NCI-H524 (cell line): ENCODE measurements at places on chromosomes 1 and 21.
A peak's percentile ranks its signal among the peaks of the same experiment; 100 is the strongest.

DNA sequence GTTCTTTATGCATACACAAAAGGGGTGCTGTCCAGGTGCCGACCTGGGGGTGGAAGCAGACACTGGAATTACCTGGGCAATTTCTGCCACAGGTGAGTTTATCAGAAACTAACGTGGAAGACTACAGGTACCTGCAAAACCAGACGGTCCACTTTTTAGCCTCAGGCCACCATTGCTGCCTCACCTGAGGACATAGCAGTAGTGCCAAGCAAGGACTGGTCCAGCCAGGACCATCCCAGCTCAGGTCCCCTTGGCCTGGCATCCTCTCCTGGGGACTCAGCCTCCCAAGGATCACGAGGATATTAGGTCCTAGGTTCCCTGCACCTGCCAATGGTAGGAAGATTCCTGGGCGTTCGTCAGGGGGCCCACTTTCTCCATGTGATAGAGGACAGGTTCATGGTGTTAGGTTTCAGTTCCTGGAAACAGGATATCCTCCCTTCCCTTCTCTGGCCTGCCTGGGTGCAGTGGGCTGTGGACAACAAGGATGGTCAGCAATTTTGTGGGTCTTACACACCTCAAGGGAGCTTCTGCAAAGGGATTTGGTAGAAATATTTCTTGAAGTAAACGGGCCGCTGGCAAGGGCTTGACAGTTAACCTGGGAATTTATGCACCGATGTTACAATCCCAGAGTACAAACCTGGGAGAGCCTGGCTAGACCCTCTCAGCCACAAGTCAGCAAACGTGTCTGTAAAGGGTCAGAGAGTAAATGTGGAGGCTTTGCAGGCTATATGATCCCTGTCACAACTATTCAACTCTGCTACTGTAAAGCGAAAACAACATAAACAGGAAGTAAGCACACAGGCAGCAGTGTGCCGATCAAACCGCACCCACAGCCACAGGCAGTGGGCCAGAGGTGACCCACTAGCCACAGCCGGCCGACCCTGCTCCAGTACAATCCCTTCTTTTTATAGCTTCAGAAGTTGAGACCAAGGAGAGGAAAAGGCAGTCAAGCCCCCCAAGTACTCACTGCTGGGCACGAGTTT is 71.4 kb upstream of the RAB4A start:
- no peak for DNase-seq

GRCh38 chr1:116492358-116492811 is 78.4 kb downstream of the CD58 start:
- no peak for DNase-seq

DNA sequence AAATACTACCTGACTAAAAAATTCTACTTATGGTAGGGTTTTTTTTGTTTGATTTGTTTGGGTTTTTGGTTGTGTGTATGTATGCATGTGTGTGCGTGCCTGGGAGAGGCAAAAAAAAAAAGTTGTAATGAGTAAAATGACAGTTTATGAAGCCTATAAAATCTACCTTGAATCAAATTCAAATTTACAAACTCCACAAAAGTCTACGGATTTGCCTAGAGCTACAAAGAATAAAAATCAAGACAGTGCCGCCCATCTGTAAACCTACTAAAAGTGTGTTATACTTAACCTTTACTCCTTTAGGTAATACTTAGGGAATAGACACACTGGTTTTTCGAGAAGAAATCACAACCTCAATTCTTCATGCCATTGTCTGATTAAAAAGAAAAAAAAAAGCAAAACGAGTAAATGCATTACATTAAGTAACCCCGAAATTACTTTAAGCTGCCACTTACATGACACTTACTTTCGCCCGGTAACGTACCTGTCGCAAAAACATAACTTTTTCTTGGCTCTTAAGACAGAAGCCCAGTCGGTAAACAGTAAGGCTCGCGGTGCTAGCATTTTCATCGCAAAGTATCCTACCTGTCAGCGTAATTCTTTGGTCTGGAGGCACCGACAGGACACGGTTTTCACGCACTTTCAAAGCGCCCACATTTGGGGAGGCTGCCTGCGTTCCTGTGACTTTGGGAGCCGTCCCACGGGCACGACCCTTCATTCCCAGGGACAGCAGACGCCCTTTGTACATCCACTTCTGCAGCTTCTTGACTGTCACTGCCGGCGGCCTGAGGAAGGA is 951 bp downstream of the SYDE2 start:
- DNase-seq = no peak

GRCh38 chr1:82318265-82318664 is 517.5 kb downstream of the ADGRL2 start:
- no peak for DNase-seq

DNA sequence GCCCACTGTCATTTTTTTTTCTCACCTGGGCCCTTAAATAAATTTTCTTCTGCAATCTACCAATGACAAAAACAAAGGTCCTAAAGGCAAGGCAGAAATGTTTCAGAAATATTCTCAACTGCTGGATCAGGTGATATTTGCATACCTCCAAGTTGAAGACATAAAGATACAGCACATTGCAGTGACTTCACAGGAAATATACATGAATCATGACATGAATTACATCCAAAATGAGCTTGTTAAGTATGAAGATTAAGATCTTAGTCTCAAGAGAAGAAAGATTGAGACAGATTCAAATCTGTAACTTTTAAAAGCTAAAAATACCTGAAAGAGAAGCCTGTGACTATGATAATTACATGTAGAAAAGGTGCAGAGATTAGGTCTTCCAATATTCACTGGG is 207.8 kb downstream of the SIPA1L2 start:
- DNase-seq = no peak

- no peak for DNase-seq
Observed at GRCh38 chr1:111758373-111758772, 2.7 kb downstream of the DDX20 start.

DNA sequence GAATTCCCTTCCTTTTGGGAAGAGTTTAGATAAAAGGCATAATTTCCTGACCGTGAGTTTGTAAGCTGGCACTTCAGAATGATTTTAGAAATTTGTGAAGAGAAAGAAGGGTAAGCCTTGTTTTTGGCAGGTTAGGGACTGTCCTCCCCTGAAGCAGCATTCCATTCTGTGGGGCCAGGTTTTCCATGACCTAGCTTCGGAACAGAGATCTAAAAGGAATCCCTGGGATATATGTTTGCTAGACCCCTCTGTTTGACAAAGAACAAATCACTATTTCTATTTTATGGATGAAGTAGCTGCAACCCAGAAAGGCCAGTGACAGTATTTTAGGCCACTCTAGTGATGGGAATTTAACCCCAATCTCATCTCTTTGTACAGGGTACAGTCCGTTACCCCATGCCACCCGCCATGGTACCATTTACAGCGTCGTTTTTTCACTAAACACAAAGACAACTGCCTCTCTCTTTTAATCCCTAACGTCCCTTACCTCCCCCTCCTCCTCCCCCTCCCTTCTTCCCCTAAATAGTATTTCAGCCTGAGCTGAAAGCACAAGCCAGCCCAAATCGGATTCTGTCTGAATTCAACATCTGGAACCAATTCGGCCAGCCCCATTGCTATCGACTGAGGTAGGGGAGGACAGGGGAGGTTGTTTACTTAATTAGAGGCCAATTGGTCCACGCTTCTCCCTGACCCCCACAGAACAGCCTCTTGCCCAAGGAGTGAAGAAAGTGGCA is 23.4 kb upstream of the IKBKE start:
- DNase-seq = no peak

- no peak for DNase-seq
Observed at GRCh38 chr1:3463013-3463385, 8.5 kb downstream of the ARHGEF16 start.

GRCh38 chr21:15850645-15851044 is 120.9 kb downstream of the USP25 start:
- no peak for DNase-seq

DNA sequence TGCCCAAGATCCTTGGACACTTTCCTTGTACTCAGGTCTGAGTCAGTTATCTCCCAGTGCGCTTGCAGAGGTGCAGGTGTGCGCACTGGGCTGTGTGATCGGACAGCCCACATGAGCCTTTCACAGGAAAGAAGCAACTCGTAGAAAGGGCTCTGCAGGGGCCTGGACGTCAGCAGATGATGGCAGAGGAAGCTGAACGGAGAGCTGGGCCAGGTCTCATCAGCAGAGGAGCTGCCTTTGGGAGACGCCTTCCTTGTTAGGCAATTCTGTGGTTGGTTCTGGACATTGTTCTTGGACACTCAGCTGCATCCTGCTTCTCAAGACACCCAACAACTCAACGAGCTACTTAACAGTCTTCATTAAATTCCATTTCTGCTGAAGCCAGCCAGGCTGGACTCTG is 7.5 kb upstream of the PROK1 start:
- no peak for DNase-seq

- no peak for DNase-seq
Observed at GRCh38 chr1:71766748-71767147, 515.6 kb downstream of the NEGR1 start.

DNA sequence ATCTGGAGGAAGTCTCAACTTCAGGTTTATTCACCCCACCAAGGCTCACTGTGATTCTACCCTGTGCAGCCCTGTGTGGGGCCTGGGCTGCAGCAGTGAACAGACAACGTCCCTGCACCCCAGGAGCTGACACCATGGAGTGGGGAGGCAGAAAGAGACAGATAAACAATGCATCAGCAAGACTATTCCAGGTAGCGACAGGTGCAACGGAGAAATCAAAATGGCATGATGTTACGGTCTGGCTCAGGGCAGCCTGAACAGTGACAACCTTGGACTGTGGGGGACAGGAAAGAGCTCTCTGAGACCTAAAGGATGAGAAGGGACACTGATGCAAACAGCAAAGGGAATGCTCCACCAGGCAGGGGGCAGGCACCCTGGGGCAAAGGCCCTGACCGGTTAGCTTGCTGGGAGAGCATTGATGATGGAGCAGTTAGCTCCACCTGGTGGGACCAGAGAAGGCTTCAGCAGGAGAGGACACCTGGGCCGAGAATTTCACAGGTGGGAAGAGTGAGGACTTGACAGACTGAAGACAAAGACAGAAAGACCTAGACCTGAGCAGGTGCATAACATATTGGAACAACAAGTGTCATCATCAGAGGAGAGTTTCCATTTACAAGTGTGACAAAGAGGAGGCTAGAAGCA is 589.9 kb downstream of the MATN1 start:
- DNase-seq = no peak

GRCh38 chr1:2789164-2789985 is 12.1 kb downstream of the TTC34 start:
- no peak for DNase-seq

DNA sequence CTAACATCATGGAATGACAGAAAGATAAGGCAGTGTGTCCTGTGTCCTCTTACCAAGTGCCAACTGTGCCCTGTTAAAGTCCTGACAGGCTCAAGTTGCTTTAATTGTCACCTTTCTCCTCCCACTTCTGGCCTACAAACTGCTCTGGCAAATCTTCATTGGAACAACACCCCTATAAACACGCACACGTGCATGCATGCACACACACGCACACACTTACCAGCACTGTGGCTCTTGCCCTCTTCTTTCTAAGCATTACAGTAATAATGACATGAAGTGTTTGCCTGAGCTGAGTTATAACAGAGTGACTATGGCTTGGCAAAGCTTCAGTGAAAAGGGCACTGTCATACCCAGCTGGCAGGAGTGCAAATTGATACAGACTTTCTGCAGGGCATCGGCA is 82.3 kb upstream of the SYT6 start:
- peak; percentile 44 for DNase-seq

GRCh38 chr1:181255270-181255929 is 166.9 kb downstream of the IER5 start:
- no peak for DNase-seq

- DNase-seq = no peak
Observed at GRCh38 chr1:57553666-57554065, 129.8 kb upstream of the DAB1 start.

GRCh38 chr1:7247158-7247557 is 461.9 kb downstream of the CAMTA1 start:
- DNase-seq = no peak

DNA sequence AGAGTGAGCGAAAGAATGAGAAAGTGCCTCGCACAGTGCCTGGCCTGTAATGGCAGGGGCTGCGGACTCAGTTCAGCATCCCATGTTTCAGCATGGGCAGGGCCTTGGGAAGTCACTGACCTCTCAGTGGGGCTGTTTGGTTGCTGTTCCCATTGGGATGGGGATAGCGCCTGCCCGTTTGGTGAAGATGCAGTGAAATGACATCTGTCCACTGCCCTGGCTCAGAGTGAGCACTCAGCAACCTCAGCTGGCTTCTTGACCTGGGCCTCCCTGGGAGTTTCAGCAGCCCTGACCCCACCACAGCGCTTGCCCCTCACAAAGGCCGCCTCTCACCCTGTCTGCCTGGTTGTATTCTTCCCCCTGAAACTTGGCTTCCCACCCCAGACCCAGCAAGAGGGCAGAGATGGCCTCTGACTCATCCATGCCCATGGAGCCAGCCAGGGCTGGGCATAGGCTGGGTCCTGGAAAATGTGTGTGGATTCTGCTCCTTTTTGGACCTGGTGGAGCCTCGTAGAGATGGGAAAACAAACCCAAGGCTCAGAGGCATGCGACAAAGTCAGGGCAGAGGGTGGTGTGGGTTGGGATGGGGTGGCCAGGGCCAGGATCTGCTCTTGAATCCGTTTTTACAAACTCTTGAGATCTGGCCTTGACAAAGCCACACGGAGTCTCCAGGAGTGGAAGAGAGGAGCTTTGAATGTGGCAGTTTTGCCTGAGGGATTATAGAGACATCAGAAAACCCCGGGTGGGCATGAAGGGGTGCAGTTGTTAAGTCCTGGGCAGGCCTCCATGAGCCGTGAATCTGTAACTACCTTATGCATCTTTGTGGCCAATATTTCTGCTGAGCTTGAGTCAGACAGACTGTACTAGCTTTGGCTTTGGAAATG is 1.2 kb downstream of the XKR8 start:
- DNase-seq = no peak

DNA sequence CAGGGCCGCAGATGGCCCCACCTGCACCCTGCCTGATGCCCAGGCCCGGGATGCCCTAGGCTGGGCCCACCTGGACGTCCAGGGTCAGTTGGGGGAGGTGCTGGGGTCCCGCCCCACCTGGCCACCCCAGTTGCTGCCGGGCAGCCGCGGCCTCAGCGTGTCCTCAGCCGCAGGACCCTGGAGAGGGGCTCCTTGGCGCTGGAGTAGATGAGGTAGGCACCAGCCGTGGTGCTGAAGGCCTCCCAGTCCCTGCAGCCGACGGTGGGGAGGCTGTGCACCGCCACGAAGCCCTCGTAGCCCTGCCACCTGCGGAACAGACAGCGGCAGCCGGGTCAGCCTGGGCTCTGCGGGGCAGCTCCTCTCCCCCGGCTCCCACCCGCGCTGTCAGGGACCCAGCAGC is 40.4 kb downstream of the KRTAP10-1 start:
- no peak for DNase-seq

GRCh38 chr1:224722838-224723237 is 106.7 kb downstream of the CNIH3 start:
- no peak for DNase-seq

- no peak for DNase-seq
Observed at GRCh38 chr1:150562446-150563339, 13.5 kb downstream of the ADAMTSL4 start.
